ENCODE measurements at places on chromosomes 7 and 10.

GRCh38 chr7:46811529-46811928, 770.4 kb downstream of the TNS3 start:
- DNase-seq, result no peak

DNA sequence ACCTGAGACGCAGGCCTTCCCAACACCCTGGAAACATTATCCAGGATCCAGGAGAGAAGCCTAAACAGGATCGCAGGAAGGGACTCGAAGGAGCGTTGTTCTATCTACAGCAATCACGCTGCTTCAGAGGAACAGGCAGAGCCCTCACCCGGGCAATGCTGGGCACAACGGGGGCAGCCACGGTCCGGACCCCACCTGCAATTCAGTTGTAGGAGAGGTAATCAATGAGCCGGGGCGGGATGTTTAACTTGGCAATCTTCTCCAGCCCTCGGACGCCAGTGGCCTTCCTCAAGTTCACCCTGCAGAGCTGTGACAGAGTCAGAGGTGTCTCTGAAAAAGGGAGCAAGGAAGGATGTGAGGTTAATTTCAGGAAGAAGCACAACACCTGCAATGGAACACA, 25.9 kb downstream of the ASB13 start:
- no peak for DNase-seq

GRCh38 chr7:151519765-151520418, at the start of gene RHEB:
RHEB (minus strand) TSS chr7:151519895; CDS start chr7:151519511, 384 bp downstream.
- DNase-seq, result peak; percentile 99

DNA sequence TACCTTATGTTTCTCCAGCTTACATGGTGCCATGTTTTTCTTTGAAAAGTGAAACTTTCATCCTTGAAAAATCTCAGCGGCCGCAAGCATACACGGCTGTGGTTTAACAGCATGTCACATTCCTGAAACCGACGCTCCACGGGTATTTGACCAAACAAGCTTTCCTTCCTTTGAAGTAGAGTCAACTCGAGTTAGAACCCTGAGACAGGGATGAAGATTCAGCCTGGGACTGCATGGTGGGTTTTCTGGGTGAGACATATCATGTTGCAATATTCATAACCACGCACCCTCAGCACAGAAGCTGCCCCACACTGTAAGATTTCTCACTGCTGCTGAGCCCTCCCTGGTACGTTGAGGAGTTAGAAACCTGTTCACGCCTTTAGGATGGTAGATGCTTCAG, 8.1 kb downstream of the CYP26A1 start:
- DNase-seq, result no peak

DNA sequence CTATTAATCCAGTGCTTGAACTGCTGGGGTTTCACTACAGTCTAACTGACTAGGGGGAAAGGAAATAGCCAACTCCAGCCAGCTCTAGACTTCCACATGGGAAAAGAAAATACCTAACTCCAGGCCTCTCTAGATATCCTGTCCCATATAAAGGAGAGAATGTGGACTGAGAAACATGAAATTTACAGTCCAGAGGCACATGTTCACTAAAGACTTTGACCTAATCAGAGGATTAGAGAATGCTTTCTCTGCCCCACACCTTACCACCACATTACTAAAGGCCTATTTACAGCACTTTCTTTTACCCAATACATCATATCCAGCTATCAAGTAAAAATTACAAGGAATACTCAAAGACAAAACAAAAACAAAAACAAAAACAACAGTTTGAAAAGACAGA, 164.2 kb downstream of the PCLO start:
- DNase-seq, result no peak

- no peak for DNase-seq
These were observed 77.8 kb downstream of the TCERG1L start for GRCh38 chr10:131233611-131234258.

GRCh38 chr10:70774810-70775678, 10.1 kb downstream of the TBATA start:
- DNase-seq, result no peak

DNA sequence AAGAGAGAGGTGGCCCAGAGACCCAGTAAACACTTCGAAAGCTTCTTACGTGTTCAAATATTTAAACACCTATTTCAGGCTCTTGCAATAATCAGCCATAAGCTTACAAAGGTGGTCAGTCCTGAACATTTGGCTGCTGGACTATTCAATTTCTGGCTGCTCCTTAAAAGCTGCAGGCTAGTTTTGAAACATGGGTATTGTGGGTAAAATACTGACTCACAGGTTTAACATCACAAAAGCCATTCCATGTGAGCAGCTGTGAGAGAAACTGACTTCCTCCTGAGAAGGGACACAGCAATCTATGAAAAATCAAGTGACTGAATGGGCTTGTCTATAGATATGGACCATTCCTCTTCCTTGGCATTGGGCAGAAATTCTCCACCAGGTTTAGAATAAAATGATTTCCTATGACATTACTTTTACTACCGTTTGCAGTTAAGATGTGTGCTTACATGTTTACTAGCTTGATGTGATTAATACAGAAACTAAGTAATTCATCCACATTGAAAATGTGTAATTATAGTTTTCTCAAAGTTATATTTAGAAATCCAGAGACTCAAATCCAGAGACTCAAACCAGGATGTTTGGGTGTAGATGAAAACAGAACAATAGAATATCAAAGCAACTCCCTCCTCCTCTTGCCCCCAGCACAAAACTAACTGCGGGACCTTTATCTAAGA, 252.3 kb downstream of the GATA3 start:
- DNase-seq, result no peak

GRCh38 chr10:99233000-99233688, 2.5 kb downstream of the HPSE2 start:
- no peak for DNase-seq

DNA sequence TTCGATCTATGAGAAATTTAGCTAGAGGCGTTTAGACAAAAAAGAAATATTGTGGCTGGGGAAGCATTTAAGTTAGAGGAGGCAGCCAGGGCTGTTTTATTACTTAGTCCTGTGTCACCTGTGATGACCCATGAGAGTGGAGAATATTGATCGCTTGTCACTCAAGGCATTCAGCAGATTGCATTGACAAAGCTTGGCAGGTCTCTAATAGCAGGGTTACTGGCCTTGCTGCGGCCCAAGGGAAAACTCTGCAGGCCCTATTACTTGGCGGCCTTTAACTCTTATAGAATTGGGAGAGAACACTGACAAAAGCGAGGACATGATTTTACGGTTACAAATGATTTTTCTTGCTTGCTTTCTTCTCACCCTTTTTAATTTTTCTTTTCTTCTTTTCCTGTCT, 473.5 kb downstream of the AUTS2 start:
- no peak for DNase-seq

- no peak for DNase-seq
These were observed 131.2 kb downstream of the PRKAG2 start for GRCh38 chr7:151745706-151746105.

DNA sequence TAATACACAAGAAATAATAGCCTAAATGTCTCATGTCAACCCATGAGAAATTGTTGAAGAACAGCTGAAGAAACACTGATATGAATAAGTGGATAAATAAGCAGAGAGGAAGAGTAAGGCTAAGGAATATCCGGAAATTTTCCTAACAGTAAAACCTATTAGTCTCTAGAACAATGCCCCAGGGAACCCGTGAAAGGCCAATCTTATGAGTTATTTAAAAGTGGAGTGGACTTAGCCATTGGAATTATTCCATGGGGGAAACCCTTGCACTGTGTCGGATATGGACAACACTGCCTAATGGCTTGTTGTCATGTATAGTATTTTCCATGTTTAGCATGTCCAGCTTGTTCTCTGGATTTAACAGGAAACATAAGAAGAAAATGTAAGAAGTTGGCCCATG, 217.2 kb upstream of the PLXNA4 start:
- no peak for DNase-seq

DNA sequence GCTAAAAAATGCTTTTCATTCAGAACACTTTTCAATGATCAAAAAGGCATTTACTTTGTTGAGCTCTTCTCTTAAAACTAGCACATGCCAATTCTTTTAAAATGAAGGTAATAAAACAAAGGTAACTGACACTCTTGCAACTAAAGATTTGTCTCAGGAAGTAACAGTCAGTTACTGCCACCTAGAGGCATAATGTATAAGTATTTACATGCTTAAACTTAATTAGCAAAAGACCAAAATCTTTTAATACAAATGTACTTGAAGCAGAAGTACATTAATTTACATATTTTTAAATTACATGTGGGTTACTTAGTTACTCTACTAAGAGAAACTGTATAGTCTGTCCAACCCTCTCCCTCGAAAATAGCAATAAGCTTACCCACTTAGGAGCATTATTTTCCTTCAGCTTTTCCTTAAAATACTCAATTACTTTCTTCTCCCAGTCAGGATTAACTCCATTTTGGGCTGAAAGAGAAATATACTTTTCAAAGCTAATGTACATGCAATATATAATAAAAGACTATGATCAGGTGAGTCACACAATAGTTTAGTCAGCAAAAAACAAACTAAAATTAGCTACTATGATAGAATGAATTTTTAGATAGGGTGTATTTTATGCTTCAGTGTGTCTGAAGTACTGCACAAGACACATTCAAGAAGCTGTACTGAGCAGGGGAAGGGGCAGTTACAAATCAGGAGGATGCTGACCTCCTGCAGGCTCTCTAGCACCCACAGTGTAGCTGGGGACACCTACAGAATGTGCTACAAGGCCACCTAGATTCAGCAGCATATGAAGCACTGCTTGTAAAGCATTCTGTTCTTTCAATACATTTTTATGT, 13.0 kb downstream of the MCMBP start:
- DNase-seq, result no peak

DNA sequence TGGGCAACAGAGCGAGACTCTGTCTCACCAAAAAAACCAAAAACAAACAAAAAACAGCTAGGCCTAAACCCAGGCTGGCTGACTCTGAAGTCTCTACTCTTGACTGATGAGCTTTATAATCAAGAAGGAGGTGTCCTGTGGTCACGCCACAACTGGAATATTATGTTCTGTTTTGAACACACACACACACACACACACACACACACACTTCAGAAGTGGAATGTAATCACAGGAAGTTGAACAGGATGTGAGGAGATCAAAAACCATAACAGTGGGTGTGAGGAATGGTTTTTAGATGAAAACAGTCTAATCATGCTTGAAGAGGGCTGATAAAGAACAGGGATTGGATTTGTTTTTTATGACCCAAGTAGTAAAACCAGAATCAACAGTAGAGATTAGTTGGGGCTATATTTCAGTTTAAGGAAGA, 51.1 kb upstream of the IL6 start:
- DNase-seq, result peak; percentile 63

GRCh38 chr7:15557186-15557585, 4.6 kb downstream of the AGMO start:
- no peak for DNase-seq

DNA sequence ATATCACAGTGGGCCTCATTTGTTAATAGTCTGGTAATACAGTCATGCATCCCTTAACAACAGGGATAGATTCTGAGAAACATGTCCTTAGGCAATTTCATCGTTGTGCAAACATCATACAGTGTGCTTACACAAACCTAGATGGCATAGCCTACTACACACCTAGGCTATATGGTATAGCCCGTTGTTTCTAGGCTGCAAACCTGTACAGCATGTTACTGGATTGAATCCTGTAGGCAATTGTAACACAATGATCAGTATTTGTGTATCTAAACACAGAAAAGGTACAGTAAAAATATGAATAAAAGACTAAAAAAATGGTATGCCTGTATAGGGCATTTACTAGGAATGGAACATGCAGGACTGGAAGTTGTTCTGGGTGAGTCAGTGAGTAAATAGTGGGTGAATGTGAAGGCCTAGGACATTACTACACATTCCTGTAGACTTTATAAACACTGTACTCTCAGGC, 12.0 kb upstream of the RHOBTB1 start:
- DNase-seq, result no peak

GRCh38 chr10:4046030-4046429, 261.0 kb upstream of the KLF6 start:
- no peak for DNase-seq

DNA sequence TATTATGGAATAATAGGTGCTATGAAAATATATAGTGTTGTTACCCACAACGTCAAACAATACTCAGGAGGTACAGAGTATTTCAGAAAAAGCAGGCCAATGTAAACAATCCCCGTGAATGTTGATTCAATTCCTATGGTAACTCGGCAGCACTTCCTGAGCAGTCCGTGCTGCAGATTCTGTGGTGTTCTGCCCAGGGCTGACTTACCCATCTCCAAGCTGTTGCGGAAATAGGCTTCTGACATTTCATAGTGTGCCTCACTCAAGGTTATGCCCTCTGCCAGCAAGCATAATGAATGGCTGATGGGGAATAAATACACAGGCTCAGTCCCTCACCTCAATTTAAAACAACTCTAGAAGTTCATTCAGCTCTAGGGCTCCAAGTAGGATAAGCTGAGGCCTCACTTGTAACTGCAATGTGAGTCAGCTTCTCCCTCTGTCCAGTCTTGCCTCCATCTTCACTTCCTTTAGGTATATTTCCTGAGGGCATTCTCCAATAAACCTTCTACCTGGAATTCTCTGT, 177.6 kb downstream of the GNAI1 start:
- DNase-seq, result peak; percentile 6

DNA sequence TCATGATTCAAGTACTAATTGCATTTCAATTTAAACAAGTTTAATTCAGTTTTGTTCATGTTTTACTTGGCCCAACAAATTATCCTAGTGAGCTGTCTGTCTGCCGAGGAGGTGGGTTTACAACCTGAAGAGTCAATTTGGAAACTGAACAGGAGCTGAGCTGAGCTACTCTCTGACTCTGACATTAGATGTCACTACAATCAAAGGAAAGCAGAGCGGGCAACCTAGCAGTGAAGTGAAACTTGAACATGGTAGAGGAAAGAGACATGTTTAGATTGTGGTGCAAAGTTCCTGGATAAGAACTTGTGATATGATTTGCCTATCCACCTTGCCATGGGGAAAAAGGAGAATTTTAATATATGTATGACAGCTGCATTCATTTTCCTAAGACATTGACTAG, 9.6 kb upstream of the AGR3 start:
- DNase-seq, result peak; percentile 19

DNA sequence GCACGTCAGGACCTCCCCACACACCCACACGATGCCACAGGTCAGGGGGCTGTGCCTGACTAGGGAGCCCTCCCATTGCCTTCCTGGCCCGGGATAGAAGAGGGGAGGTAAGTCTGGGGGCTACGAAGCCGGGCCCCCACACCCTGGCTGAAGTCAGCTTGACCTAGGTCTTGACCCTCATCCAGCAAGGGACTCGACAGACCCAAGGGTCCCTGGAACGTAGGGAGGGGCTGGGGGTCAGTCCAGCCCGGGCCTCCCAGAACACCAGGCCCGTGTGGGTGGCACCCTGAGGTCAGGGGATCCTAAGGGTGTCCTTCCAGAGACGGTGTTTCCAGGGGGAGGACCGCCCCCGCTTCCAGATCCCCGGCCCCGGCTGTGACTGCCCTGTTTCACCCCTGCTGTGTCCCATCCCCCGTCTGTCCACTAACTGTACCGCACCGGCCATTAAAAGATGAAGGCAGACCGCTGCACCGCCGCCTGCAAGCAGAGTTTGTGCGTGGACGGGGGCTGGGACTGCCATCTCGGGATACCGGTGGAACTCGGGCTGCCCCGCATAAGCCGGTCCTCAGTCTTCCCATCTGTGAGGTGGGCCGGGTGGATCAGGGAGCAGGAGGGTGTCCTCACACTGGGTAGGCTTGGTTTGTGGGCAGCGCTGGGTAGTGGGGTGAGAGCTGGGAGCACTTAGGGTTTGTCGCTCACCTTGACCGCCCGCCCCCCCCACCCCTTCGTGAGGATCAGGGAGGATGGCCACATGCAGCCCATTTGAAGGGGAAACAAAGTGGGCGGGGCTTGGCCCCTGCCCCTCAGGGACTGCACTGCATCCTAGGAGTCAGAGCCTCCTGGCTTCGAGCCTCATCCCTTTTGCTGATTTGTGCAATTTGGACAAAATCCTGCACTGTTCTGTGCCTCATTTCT, 21.1 kb downstream of the SLC29A4 start:
- no peak for DNase-seq

GRCh38 chr10:61635932-61636331, 26.8 kb upstream of the CABCOCO1 start:
- DNase-seq, result no peak

Measured in activated CD8-positive, alpha-beta T cell treated with anti-CD3 and anti-CD28 coated beads for 36 hours (primary cell).